Activated CD8-positive, alpha-beta memory T cell treated with anti-CD3 and anti-CD28 coated beads, Interleukin-2, amount 10 ng/mL, durations not matched to agents 7 days and 5 days (primary cell): ENCODE measurements at places on chromosomes 5 and 9. TPM values are rescaled to one million over a fixed set of nuclear protein-coding genes. Genes with fewer than 3 reads are reported as not detected.

DNA sequence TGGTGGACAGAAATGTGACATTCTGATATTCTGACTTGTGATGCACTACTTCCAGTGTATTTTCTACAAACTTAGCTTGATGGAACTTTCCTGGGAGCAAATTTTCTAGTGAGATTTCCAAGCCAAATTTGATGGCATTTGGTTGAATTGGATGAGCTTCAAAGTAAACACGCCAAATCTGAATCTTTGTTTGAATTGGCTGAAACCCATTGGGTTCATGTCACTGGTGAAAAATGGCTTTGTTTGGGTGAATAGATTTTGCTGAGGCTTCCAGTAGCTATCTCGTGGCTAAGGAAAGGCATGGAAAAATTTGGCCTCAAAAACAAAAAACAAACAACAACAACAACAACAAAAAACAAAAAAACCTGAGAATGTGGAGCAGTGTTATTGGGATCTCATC is 271.1 kb upstream of the RPS23 start:
- H3K27ac ChIP-seq, result no peak overlapping the region
- H3K27me3 ChIP-seq, result peaks cover 13% of the 10 kb centered on the region
- H3K4me1 ChIP-seq, result no peaks in the 10 kb centered on the region

DNA sequence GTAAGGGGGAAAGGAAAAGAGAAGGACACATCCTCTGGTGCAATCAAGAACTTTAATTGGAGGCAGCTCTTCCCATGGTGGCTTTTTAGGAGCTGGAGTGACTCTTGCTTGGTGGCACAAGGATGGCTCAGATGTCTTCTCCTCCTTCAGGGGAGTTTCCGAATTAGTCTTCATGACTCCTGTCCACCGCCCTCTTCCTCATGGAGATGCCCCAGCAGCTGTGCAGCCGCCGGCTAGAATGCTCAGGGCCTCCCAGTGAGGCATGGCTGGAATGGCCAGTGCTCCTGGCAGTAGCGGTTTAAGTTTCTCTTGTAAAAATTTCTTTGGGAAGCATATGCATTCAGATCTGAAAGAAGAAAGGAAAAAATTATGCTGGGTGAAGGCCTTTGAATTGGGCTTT is 8.8 kb upstream of the TEX53 start:
- peaks cover 24% of the 10 kb centered on the region for H3K27me3 ChIP-seq
- peaks cover 2% of the 10 kb centered on the region for H3K4me1 ChIP-seq
- no peak overlapping the region for H3K4me3 ChIP-seq

DNA sequence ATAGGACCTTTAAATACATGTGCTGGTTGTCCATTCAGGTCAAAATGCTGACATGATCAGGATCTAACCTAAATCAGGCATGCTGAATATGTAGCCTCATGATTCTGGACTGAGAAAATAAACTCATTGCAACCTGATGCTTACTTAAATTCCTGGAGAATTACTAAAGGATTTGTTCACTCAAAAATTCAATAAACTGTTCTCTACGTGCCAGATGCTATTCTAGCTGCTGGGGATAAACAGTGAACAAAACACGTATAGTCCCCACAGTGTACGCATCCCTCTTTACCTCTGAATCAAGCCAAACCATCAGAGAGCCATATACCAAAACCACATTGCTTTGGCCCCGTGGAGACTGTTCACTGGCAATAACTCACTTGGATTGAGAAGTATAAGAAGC is 6.1 kb downstream of the SCAI start:
- H3K27ac ChIP-seq, result no peak overlapping the region
- H3K27me3 ChIP-seq, result no peaks in the 10 kb centered on the region
- peaks cover 25% of the 10 kb centered on the region for H3K36me3 ChIP-seq
- peaks cover 28% of the 10 kb centered on the region for H3K4me1 ChIP-seq
- no peak for DNase-seq

DNA sequence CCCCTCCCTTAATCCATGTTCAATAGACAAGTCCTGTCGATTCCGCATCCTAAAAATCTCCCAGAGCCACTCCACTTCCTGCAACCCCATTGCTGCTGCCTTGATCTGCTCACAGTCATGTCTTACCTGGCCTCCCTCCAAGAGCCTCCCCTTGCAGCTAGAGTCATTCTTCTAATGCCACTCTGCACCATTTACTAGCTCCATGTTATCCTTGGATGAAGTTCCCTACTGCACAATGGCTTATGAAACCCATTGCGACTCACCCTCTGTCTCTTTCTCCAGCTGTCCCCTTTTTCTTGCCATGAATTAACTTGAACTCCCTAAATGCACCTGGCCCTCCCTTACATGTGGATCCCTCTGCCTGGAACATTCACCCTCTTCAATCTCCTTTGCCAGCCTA is 39.5 kb downstream of the MEGF10 start:
- DNase-seq, result no peak
- H3K27me3 ChIP-seq, result peaks cover 41% of the 10 kb centered on the region
- no peaks in the 10 kb centered on the region for H3K36me3 ChIP-seq
- no peak overlapping the region for H3K4me3 ChIP-seq
- no peaks in the 10 kb centered on the region for H3K4me1 ChIP-seq

DNA sequence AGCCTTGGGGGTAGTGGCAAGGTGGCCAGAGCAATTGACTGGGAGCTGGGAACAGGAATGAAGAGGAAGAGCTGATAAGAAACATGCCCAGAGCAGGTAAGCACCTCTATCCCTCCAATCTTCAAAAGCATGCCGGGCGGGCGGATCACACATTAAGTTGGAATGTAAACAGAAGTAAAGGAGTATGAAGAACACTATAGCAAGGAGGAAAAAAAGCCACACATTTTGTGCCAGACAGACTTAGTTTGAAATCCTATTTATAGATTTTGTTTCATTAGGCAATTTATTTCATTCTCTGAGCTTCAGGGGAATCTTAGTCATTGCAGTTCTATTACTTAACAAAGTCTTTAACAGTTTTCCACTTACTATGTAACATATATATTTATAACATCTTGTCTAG is 173.9 kb upstream of the TNC start:
- no peak overlapping the region for H3K4me3 ChIP-seq
- H3K27me3 ChIP-seq, result no peaks in the 10 kb centered on the region
- DNase-seq, result no peak
- H3K4me1 ChIP-seq, result no peaks in the 10 kb centered on the region
- H3K27ac ChIP-seq, result no peak overlapping the region
- no peaks in the 10 kb centered on the region for H3K36me3 ChIP-seq

DNA sequence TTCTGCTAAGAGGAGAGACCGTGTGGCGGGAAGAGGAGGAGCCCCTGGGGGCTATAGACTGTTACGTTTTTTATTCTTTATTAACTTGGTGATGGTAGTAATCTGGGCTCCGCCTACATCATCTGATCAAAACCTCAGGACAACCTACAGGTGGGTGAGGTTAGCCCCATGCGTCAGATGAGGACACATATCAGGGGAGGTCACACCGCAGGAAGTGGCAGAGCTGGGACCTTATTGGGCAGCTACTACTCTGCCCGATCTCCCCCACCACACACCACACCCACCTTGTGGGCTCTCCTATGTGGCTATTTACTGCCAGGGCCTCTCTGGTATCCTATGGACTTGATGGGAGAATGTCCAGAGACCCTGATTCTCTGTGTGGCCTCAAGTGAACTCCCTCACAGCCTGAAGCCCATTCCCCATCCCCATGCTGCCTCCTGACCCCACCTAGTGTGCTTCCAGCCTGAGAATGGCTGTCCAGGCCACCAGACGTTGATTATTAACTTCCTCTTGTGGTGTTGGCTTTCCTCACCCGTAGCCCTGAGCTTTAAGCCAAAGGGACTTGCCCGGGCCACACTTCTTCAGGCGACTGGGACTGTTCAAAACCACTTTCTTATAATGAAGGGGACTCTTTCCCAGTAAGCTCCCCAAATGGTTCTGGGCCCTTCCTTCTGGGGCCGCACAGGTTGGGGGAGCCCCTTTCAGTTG is 8.2 kb downstream of the UNC5A start:
- H3K27ac ChIP-seq, result peak overlapping the region; percentile 22
- DNase-seq, result peak; percentile 86
- peaks cover 69% of the 10 kb centered on the region for H3K27me3 ChIP-seq
- H3K4me1 ChIP-seq, result peaks cover 16% of the 10 kb centered on the region
- H3K36me3 ChIP-seq, result no peaks in the 10 kb centered on the region
- peak overlapping the region; percentile 35 for H3K4me3 ChIP-seq

DNA sequence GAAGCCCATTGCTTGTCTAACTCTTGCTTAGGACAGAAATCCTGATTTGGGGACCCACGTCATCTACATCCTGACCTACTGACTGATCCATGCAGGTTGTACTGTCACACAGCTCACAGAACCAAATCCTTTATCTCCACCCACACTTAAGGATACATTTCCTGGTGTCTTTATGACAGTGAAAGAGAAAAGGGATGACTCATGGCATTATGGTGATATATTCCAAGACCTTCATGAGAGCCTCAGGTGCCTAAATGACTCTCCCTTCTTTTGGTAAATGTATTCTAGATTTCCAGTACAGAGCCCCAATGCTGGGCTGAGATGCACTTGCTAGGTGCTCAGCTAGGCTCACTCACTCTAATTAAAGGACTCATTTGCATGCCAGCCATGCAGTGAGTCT is 26.0 kb upstream of the DMRT2 start:
- H3K27ac ChIP-seq, result no peak overlapping the region
- no peak overlapping the region for H3K4me3 ChIP-seq
- H3K36me3 ChIP-seq, result no peaks in the 10 kb centered on the region
- H3K27me3 ChIP-seq, result peaks cover 26% of the 10 kb centered on the region

GRCh38 chr9:123544007-123544827 is 188.2 kb downstream of the CRB2 start:
- no peak overlapping the region for H3K4me3 ChIP-seq
- DNase-seq, result no peak
- no peaks in the 10 kb centered on the region for H3K27me3 ChIP-seq
- H3K4me1 ChIP-seq, result no peaks in the 10 kb centered on the region

GRCh38 chr5:130155345-130156011 is 251.2 kb downstream of the CHSY3 start:
- H3K27me3 ChIP-seq, result no peaks in the 10 kb centered on the region
- DNase-seq, result no peak
- no peaks in the 10 kb centered on the region for H3K36me3 ChIP-seq
- H3K27ac ChIP-seq, result no peak overlapping the region
- H3K4me1 ChIP-seq, result no peaks in the 10 kb centered on the region

Gene SPATA31C2
- not detected for total RNA-seq

Gene GARNL3
- 4.3 TPM for total RNA-seq

Gene ZNG1F
- total RNA-seq, result 14.3 TPM

Gene CDO1
- total RNA-seq, result 0.30 TPM

Gene SEC16A
- total RNA-seq, result 96.7 TPM

Gene OSTF1
- 149 TPM for total RNA-seq

Gene RNF208
- total RNA-seq, result 3.0 TPM

Gene HDAC3
- total RNA-seq, result 87.1 TPM

Gene ZDHHC12
- 90.0 TPM for total RNA-seq

Gene C6
- not detected for total RNA-seq

Gene TUSC1
- total RNA-seq, result not detected
